ENCODE measurements at places on chromosomes 16 and 17. TPM values are rescaled to one million over a fixed set of nuclear protein-coding genes. Genes with fewer than 3 reads are reported as not detected.

GRCh38 chr17:7237761-7238419 lies 1.4 kb downstream of the PHF23 start:
- DNase-seq: no peak

DNA sequence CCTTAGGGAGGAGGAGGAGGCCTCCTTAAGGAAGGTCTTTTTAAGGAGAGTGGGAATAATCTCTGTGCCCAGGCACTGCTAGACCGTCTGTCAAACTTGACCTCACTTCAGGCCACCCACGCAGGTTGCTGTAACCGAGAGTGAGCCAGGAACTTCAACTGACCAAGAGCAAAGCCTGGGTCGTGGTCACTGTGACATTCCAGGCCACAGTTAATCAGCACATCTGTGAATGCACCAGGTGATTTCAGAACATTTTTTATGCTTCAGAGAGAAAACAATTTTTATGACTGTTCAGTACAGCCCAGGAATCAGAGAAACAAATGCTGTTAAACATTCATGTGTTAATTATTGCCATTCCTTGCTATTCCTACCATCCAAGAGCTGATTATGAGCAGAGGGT lies 226.6 kb upstream of the ASIC2 start:
- DNase-seq: no peak

DNA sequence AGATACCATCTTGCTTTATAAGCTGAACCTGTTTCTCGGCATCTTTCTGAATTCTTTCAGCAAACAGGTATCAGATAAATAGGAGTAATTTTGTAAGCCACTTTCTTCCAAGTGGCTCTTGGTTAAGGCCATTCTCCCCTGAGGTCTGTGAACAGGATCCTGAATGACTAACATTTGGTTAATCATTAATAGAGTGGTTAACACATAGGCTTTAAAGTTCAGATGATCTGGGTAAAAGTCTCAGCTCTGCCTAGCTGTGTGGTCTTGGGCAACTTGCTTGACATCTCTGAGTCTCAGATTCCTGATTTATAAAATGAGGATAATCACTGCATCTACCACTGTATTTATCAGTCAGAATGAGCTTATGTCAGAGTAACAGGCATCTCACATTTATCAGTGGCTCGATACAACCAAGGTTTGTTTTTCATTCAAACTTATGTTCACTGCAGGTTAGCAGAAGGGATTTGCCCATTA lies 44.4 kb upstream of the ANKFN1 start:
- no peak for DNase-seq

DNA sequence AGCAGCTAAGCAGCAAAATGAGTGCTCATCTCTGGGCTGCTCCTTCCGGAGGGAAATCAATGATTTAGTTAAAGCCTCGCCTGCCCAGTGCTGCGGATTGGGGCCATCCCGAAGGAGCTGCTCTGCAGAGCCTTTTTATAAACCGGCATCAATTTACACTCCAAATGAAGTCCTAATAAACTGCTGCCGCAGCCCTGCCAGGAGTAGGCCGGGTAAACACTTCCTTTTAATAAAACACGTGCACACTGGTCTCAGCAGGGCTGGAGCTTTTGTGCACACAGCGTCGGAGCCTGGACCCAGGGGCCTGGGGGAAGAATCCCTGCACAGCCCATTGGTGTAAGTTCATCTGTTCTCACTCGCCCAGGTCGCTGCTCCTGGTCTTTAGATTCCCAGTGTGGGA lies 79.6 kb upstream of the HS3ST2 start:
- no peak for DNase-seq

DNA sequence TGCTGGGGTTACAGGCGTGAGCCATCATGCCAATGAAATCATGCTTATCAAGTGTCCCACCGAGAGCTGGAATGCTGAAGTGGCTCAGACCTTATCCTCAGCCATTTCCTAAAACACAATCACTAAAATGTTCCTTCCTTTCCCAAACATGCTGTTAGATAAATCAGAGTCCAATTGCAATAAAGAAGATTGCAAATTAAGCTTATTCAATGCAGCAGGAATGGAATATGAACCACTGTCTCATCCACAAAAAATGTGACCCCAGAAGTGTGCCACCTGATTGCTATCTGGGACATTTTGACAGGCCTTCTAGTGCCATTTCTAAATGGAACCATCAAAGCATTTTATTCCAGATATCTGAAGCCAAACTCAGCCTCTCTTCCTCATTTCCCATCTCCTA lies 205.5 kb upstream of the CDH11 start:
- DNase-seq: no peak

- DNase-seq: no peak
These were observed 38.9 kb downstream of the ARHGAP17 start for GRCh38 chr16:24976061-24976779.

DNA sequence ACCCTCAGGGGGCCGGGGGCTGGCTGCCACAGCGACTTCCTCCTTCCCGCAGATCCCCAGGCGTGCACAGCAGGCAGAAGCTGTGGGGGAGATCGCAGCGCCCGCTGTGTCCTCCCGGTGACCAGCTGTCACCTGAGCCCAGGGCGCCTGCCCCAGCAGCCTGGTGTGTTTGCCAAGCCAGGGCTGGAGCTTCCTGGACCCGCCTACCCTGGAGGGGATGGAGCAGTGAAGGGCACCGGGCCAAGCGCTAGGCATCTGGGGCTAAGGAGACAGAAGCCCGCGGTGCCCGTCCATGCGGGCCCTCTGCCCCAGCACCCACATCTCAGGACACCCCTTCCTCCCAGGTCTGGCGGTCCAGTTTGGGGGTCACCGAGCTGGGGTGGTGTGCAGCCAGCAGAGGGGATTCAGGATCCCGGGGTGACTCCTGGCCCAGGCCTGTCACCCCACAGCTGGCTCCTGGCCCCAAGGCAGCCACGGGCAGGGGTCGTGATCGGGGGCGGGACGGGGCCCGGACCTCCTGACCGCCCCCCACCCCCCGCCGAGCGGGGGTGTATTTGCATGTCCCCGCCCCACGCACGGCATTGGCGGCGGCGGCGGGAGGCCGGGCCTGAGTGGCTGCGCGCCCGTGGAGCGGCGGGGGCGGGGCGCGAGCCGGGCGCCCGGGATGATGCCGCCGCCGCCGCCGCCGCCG lies at the start of gene RAB26:
RAB26 (plus strand) TSS at position 645 of the 691 bp plus-strand sequence. CDS start 159 bp downstream, outside the sequence.
- DNase-seq: no peak

- DNase-seq: no peak
These were observed 8.5 kb upstream of the BAIAP2 start for GRCh38 chr17:81026266-81027036.

DNA sequence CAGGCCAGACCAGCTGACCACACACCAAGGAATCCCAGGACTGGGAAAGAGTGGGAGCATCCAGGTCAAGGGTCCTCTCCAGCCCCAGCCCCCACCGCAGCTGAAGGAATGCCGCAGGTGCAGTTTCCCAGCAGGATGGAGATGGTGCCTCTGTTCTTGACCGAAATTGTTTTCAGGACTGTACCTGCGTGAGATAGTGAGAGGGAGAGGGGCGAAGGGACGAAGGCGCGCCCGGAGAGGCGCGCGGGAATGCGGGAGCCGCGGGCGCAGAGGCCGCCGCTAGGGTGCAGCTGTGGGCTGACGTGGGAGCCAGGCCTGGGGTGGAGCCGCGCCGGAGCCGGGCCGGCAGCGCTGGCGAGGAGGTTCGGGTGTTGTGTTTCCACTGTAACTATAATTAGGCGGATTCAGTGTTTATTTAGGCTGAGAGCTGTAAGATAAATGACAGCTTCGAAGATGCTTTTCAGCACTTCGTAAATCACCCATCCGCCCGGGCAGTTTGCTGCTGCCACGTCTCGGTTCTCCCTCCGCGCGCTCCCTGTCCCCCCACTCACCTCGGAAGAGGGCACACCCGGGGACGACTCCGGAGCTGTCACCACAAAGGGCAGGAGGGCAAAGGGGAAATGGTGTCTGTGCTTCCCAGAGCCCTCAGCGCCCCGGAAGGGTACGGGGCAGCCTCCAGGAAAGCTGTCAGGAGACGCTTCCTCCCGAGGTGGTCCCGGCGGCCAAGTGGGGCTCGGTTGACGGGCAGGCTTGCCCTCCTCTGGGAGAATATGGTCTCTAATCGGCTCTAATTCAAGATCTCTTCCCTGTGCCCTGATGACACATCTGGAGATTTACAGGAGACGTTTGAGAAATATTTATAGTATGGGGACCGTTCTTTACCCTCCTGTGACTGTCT lies 38.2 kb downstream of the HOXB1 start:
- DNase-seq: no peak

GRCh38 chr17:69602972-69603371 lies 188.5 kb downstream of the MAP2K6 start:
- DNase-seq: no peak

- no peak for DNase-seq
These were observed 25.7 kb downstream of the ARHGAP23 start for GRCh38 chr17:38453951-38454421.

GRCh38 chr16:67872131-67872630 lies 671 bp upstream of the EDC4 start:
- no peak for DNase-seq

GRCh38 chr17:71203953-71204352 lies 916.9 kb upstream of the SOX9 start:
- no peak for DNase-seq

- no peak for DNase-seq
These were observed at the start of gene MEOX1 for GRCh38 chr17:43661699-43662412. MEOX1 (minus strand) TSS chr17:43661922; CDS start chr17:43661534, 388 bp downstream.

The SLC9A5 gene
- total RNA-seq: 0.99 TPM

The GPR139 gene
- total RNA-seq: not detected

The ZNF319 gene
- 4.1 TPM for total RNA-seq

The EVI2B gene
- total RNA-seq: 0.14 TPM

The CACNG5 gene
- not detected for total RNA-seq

The CLEC19A gene
- not detected for total RNA-seq
